ENCODE measurements at places on chromosomes 7 and 10. TPM values are rescaled to one million over a fixed set of nuclear protein-coding genes. Genes with fewer than 3 reads are reported as not detected.

Gene GRM8
- 0.13 TPM for total RNA-seq

Gene DRGX
- total RNA-seq, result not detected

Gene EVX1
- total RNA-seq, result not detected

Gene SORCS1
- not detected for total RNA-seq

Gene A1CF
- total RNA-seq, result not detected

Gene OR2A5
- not detected for total RNA-seq
